ENCODE measurements at places on chromosomes 4 and X.

GRCh38 chr4:1074077-1074476 lies 39.3 kb downstream of the RNF212 start:
- no peak for DNase-seq

GRCh38 chrX:16113978-16114565 lies 9.3 kb upstream of the GRPR start:
- no peak for DNase-seq

DNA sequence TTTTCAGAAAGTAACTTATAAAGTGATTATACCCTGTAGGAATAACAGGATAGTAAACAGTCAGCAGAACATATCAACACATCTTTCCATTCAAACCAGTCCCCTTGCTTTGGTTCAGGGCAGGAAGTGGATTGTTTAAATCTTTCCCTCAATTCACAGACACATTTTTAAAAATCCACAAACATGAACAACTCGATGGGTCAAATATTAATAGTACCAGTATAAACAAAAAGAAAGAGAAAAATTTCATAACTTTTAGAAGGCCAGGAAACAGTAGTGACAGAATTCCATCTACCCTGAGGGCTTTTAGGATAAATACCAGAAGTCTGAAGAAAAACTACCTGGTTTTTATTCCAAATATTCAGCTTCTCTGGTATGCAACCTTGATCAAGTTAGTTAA lies 1072.8 kb upstream of the PABPC4L start:
- no peak for DNase-seq

- DNase-seq, result no peak
Observed at GRCh38 chr4:76570141-76570973, 135.3 kb downstream of the SHROOM3 start.

DNA sequence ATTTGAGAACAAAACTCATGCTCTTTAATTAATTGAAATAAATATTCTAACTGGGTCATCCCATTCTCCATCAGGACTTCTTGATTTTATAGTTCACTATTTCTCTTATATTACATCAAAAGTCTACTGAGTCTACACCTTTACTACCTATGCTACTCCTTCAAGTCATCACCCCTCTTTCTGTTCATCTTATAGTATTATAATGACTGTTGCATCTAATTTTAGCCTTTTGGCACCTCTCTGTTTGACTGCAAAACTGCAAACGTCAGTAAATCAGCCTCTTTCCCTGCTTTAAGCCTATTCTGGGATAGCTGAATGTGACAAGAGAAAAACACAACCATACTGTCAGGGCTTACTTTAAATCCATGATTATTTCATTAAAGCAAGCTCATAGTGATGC lies 639.1 kb downstream of the GABRG1 start:
- no peak for DNase-seq

GRCh38 chrX:154592505-154592904 lies 7.6 kb downstream of the CTAG1A start:
- no peak for DNase-seq
